ENCODE measurements at places on chromosomes 5 and 9. TPM values are rescaled to one million over a fixed set of nuclear protein-coding genes. Genes with fewer than 3 reads are reported as not detected.

The SHOC1 gene
- total RNA-seq, result not detected

The LCN2 gene
- not detected for total RNA-seq

The PCAT7 gene
- total RNA-seq, result not detected

The PIK3R1 gene
- total RNA-seq, result 41.8 TPM

The CDH9 gene
- not detected for total RNA-seq

The HDHD3 gene
- total RNA-seq, result 7.3 TPM

The HINT1 gene
- total RNA-seq, result 120 TPM

The C9orf57 gene
- total RNA-seq, result not detected

The GPR151 gene
- total RNA-seq, result not detected

The ZNF454 gene
- total RNA-seq, result 0.78 TPM

The PBX3 gene
- 33.6 TPM for total RNA-seq

The SDHA gene
- 107 TPM for total RNA-seq

The STPG3 gene
- not detected for total RNA-seq

The SLC6A3 gene
- total RNA-seq, result under 0.01 TPM

The MYMK gene
- not detected for total RNA-seq

The MLANA gene
- 0.20 TPM for total RNA-seq

The EQTN gene
- not detected for total RNA-seq

The IL3 gene
- not detected for total RNA-seq

The TLX3 gene
- not detected for total RNA-seq

The SEMA5A gene
- 11.0 TPM for total RNA-seq

The SLC46A2 gene
- total RNA-seq, result not detected

The HK3 gene
- not detected for total RNA-seq

The FOXD1 gene
- 1.4 TPM for total RNA-seq

Measured in subcutaneous preadipocyte (primary cell).